Stimulated activated CD4-positive, alpha-beta T cell treated with anti-CD3 and anti-CD28 coated beads, TNF-alpha, amount 100 ng/mL, for 4 hours (primary cell): ENCODE measurements at places on chromosomes 12 and 14.
A peak's percentile ranks its signal among the peaks of the same experiment; 100 is the strongest.

DNA sequence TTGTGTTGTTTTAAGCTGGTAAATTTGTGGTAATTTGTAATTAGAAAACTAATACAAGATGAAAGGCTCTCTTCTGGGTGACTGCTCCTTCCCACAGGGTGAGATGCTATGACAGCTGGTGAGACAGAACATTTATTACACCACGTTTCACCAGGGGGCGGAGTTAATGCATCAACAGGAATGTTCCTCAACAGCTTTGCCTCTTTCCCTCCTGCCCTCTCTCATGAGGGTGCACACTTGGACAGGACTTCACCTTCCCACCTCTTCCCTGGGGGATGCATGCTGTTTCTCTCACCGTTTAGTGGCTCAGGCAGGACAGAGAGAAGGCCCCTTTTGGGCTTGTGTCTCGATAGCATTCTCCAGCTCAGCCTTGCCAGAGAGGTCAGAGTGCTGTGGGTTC, 13.4 kb upstream of the PPP1R1A start:
- DNase-seq = no peak

- DNase-seq = no peak
Observed at GRCh38 chr12:109871668-109872314, 8.6 kb downstream of the GLTP start.

GRCh38 chr12:122411537-122411936, 10.9 kb downstream of the CLIP1 start:
- DNase-seq = no peak

DNA sequence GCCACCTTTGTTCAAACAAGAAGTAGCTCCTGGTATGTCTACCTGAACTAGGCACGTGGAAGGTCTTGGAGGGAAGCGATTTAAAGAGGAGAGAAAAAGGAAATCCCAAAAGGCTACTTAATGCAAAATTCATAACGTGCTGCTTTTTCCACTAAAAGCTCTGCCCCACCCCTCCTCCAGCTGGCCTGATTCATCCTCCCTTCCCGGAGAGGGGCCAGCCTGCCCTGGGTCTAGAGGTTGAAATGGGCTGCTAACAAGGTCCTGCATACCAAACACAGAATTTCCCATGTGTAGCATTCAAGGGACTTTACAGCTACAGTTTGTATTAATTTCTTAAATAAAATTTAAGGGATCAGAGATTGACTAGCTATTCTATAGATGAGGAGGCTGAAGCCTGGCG, 83.2 kb downstream of the KNTC1 start:
- DNase-seq = no peak

- DNase-seq = no peak
Observed at GRCh38 chr14:87133073-87133801, 859.7 kb downstream of the GALC start.

GRCh38 chr12:54935235-54935951, 49.2 kb downstream of the TESPA1 start:
- peak; percentile 24 for DNase-seq

DNA sequence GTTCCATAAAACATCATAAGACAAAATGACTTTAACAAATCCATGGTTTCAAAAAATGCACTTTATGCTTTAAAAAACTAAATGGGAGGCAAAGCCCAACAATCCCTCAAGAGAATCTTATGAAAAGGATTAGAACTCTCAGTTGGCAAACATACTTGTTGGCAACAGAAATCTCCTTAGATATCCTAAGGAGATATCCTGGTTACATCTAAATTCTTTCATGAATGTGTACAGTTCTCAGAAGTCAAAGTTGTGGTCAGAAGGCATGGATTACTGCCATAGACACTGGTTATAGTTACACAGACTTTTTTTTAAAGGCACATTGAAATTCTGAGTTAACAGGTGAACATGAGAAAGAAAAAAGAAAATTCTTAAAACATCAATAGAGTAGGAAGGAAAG, 17.5 kb upstream of the ISM2 start:
- no peak for DNase-seq

GRCh38 chr12:34021071-34021470, 1.2 kb upstream of the ALG10 start:
- no peak for DNase-seq

- DNase-seq = no peak
Observed at GRCh38 chr12:107440606-107441005, 245.0 kb upstream of the PWP1 start.

GRCh38 chr12:70645494-70646317, 8.5 kb upstream of the PTPRB start:
- no peak for DNase-seq

DNA sequence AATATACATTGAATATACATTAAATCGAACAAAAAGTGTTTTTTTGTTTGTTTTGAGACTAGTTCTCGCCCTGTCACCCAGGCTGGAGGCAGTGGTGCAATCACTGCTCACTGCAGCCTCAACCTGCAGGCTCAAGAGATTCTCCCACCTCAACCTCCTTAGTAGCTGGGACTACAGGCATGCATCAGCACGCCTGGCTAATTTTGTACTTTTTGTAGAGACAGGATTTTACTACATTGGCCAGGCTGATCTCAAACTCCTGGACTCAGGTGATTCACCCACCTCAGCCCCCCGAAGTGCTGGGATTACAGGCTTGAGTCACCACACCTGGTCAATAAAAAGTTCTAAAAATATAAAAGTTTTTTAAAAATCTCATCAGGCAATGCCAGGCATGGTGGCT, 10.2 kb upstream of the RNF212B start:
- DNase-seq = no peak

- no peak for DNase-seq
Observed at GRCh38 chr12:20486233-20486632, 117.9 kb downstream of the PDE3A start.

- no peak for DNase-seq
Observed at GRCh38 chr14:96515731-96516130, 13.5 kb downstream of the PAPOLA start.

DNA sequence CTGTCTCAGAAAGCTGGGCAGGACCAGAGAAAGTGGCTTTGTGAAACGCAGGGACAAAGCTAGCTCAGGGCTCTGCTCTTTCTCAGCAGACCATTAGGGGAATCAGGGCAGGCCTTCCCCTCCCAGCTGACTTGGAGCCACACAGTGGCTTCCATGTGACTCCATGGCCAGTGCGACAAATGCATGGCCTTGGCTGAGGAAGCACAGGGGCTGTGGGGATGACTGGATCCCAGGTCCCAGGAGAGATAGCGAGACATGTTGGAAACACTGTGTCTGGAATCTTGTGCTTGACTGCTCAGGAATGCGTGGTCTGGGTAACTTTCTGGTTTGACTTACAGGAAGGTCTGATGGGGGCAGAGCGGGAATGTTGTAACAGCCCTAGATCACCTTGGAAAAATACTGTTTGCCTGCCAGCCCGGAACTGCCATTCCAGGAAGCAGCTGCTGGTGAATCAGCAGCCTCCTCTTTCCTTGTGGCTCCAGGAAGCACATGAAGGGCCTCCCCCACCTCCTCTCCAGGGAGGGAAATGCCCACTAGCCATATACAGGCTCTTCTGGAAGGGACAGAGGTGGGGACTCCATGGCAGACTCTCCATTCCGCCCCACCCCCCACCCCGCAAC, 133.5 kb upstream of the HIF1A start:
- no peak for DNase-seq

DNA sequence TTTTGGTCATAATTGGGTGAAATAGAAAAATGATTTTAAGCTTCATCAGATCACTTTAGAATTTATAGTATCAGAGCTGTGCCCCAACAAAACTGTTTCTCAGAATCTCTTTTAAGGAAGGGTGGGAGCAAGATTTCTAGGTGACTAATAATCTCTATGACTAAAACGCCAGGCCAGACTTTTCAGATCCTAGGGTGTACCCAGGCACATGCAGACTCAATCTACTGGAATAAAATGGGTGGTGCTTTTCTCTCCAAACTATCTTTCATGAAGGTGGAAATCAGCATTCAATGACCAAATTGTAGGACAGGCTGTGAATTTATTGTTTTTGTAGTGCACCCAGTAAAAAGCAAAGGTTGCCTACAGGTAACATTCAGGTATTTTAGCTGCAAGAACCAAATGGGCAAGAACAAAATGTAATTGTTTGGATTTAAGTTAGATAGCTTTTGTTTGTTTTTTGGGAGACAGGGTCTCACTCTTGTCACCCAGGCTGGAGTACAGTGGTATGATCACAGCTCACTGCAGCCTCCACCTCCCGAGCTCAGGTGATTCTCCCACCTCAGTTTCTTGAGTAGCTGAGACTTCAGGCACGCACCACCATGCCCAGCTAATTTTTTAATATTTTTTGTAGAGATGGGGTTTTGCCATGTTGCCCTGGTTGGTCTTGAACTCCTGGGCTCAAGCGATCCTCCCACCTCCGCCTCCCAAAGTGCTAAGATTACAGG, 49.5 kb downstream of the PPP2R5C start:
- DNase-seq = no peak

DNA sequence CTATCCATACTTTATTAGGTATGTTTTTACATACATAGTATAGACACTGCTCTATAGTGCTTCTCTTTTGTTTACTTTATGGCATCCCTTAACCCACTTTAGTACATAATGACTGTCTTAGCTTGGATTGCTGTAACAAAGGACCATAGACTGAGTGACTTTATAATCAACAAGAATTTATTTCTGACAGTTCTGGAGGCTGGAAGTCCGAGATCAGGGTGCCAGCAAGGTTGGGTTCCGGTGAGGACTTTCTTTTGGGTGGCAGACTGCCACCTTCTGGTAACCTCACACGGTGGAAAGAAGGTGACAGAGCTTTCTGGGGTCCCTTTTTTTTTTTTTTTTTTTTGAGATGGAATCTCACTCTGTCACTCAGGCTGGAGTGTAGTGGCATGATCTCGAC, 48.6 kb upstream of the PPM1H start:
- no peak for DNase-seq

DNA sequence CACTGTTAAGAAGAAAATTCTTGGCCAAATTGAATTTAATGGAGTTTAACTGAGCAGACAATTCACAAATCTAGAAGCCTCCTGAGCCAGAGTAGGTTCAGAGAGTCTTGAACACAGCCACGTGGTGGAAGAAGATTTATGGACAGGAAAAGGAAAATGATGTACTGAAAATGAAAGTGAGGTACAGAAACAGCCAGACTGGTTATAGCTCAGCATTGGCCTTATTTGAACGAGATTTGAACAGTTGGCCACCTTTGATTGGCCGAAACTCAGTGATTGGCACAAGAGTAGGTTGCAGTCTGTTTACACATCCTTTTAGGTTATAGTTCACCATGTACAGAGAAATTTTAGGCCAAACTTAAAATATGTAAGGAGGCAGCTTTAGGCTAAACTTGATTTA, 9.9 kb downstream of the OAS2 start:
- DNase-seq = no peak

- no peak for DNase-seq
Observed at GRCh38 chr12:108832208-108832607, 25.2 kb downstream of the SSH1 start.

DNA sequence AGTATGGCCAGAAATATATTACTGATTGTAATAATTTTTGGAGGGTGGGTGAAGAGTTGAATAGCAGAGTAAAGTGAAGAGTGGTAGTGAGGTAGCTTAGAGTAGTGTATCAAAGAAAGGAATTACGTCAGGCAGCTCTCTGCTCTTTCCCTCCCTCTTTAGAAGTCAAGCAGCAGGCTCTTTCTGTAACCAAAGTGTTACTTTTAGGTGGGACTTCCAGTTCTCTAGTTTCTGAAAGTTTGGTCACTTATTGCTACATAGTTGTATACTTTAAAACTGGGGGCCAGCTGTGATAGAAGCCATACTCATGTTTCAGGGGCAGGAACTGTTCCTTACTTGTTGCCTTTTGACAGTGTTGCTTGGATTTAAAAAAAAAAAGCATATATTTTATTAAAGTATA, 30.6 kb downstream of the ATF7IP start:
- DNase-seq = no peak

DNA sequence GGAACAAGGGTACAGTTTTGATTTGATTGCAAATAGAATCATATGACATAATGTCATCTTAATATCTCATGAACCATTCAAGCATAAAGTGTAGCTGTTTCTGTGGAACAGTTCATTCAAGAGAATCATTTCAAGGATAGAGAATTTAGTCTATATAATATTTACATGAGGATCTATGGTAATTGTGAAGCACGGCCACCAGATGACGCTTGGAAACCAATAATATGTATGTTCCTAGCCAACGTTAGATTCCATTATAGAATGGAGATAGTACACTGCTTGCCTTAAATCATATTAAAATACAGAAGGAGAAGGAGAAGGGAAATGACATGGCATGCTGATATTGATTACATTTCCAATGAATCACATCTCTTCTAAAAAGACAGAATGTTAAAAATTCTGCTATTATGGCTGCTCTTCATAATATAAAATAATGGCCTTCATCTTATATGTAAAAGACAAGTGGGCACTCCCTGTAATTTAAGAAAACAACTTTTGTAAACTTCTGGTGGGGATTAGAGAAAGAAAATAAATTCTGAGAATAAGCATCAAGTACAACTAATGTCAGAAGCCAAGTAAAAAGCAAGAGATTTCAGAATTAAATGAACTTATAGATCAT, 351.0 kb downstream of the NAV3 start:
- no peak for DNase-seq

DNA sequence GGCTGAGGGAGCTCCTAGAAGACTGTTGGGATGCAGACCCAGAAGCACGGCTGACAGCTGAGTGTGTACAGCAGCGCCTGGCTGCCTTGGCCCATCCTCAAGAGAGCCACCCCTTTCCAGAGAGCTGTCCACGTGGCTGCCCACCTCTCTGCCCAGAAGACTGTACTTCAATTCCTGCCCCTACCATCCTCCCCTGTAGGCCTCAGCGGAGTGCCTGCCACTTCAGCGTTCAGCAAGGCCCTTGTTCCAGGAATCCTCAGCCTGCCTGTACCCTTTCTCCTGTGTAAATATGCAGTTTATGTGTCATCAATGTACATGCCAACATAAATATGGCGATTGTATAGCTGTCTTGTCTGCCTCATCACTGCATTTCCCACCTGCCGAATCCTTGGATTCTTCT, 7.5 kb downstream of the AMHR2 start:
- no peak for DNase-seq

DNA sequence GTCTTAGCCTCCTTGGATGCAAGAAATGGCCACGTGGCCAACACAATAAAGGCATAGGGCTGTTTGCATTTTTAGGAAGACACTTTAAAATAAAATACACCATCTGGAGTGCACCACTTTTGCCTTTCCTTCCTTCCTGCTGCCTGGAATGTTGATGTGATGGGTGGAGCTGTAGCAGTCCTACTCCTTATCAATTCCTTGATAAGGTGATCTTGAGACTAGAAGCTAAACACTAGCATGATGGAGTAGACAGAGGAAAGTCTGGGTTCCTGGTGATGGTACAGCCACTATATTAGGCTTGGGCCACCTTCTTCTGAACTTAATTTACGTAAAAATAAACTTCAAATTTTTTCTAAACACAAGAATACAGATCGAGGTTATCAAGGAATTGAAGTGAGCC, 2.9 kb upstream of the GLT1D1 start:
- no peak for DNase-seq

GRCh38 chr14:73753124-73753886, 39.1 kb upstream of the PNMA1 start:
- DNase-seq = no peak

- DNase-seq = no peak
Observed at GRCh38 chr12:65449400-65449799, 170.9 kb downstream of the MSRB3 start.

- no peak for DNase-seq
Observed at GRCh38 chr14:82079553-82079952, 545.9 kb upstream of the SEL1L start.

GRCh38 chr12:6268484-6269157, 41.9 kb upstream of the PLEKHG6 start:
- no peak for DNase-seq
